Naive B cell (primary cell): ENCODE measurements at places on chromosomes 5 and 9. TPM values are rescaled to one million over a fixed set of nuclear protein-coding genes. Genes with fewer than 3 reads are reported as not detected.

The PPP1R26 gene
- not detected for polyA plus RNA-seq

The IL33 gene
- not detected for polyA plus RNA-seq

- DNase-seq, result no peak
Measured at GRCh38 chr9:100515578-100516494, 42.9 kb downstream of the TMEFF1 start.

The PCDHAC2 gene
- polyA plus RNA-seq, result not detected

- DNase-seq, result no peak
Measured at GRCh38 chr5:141779503-141779973, 97.5 kb upstream of the ARAP3 start.

GRCh38 chr9:120914396-120914795, 12.2 kb downstream of the TRAF1 start:
- no peak for DNase-seq
